ENCODE measurements at places on chromosomes 5 and 9. TPM values are rescaled to one million over a fixed set of nuclear protein-coding genes. Genes with fewer than 3 reads are reported as not detected.

The FCN2 gene
- not detected for total RNA-seq

GRCh38 chr9:35338086-35338485, 151.8 kb upstream of the RUSC2 start:
- H3K36me3 ChIP-seq = no peaks in the 10 kb centered on the region
- H3K4me3 ChIP-seq = no peak overlapping the region
- no peak overlapping the region for H3K27ac ChIP-seq
- no peak for DNase-seq

DNA sequence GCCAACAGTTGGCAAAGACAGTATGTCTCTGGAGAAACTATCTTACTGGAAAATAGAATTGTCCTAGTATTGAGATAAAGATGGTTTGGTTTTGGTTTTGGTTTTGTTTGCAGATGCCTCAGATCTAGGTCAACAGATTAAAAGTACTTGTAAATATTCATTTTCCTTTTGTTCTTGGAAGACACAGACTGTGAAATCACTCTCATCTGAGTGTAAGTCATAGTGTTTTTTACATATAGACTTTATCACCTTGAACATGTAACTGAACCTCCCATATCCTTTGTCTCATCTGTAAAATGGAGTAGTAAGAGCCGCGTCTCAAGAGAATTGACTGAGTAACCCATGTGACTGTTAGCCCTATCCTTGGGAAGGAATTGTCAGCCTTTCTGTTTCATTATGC, 34.3 kb downstream of the MAP3K1 start:
- H3K36me3 ChIP-seq = no peaks in the 10 kb centered on the region
- peak overlapping the region; percentile 76 for H3K4me3 ChIP-seq
- H3K27me3 ChIP-seq = no peaks in the 10 kb centered on the region
- DNase-seq = no peak
- H3K27ac ChIP-seq = peak overlapping the region; percentile 91
- H3K4me1 ChIP-seq = peaks cover 49% of the 10 kb centered on the region

- H3K27ac ChIP-seq = no peak overlapping the region
- no peaks in the 10 kb centered on the region for H3K4me1 ChIP-seq
- no peaks in the 10 kb centered on the region for H3K36me3 ChIP-seq
- no peaks in the 10 kb centered on the region for H3K27me3 ChIP-seq
Observed at GRCh38 chr9:82606492-82607382, 456.2 kb downstream of the RASEF start.

DNA sequence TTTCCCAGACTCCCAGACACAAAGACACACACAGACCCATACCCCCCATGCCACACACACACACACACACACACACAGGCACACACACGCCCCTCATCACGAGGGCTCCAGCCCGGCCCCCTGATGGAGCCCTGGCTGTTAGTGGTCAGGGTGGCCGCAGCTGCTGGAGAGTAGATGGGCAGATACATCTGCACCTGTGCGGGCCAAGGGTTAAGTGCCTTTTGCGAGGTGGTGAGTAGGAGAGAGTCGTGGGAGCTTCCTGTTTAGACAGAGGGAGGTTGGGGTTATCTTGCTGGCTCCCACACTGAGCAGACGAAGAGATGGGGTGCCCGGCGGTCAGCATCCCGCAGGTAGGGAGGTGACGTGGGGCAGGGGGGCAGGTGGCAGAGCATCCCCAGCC, 8.2 kb downstream of the PRRX2 start:
- no peaks in the 10 kb centered on the region for H3K36me3 ChIP-seq
- peaks cover 14% of the 10 kb centered on the region for H3K27me3 ChIP-seq
- no peak overlapping the region for H3K27ac ChIP-seq
- DNase-seq = no peak
- no peak overlapping the region for H3K4me3 ChIP-seq

- H3K27ac ChIP-seq = no peak overlapping the region
- H3K36me3 ChIP-seq = peaks cover 21% of the 10 kb centered on the region
- no peak for DNase-seq
- no peaks in the 10 kb centered on the region for H3K4me1 ChIP-seq
- no peak overlapping the region for H3K4me3 ChIP-seq
Observed at GRCh38 chr5:3075309-3075708, 323.8 kb upstream of the IRX2 start.

The GARNL3 gene
- total RNA-seq = 1.2 TPM

DNA sequence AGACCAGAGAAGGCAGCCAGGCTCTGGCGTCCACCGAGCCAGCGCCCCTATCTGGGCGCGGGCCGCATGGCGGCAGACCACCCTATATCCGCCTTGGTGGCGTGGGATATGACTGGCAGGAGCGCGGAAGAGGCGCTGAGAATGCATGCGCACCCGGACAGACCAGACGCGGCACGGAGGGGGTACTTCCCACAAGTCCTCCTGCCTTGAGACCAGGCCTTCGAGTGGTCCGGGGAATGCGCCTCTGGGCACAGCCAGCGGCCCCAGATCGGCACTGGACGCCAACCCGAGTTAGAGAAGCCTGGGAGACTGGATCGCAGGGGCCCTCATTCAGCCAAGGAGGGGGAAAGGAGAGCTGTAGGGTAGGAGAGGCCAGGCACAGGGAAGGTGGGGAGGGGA, 2.5 kb upstream of the LMX1B start:
- DNase-seq = no peak
- peak overlapping the region; percentile 15 for H3K4me3 ChIP-seq
- H3K27ac ChIP-seq = no peak overlapping the region
- peaks cover 38% of the 10 kb centered on the region for H3K27me3 ChIP-seq

- no peak for DNase-seq
- H3K27ac ChIP-seq = no peak overlapping the region
- H3K27me3 ChIP-seq = no peaks in the 10 kb centered on the region
- peaks cover 5% of the 10 kb centered on the region for H3K4me1 ChIP-seq
Observed at GRCh38 chr9:106482733-106483132, 380.2 kb upstream of the ZNF462 start.

The TMEM232 gene
- total RNA-seq = 0.40 TPM

The GOLGA2 gene
- total RNA-seq = 68.9 TPM

The C5orf58 gene
- not detected for total RNA-seq

The ITK gene
- total RNA-seq = 225 TPM

The CCDC187 gene
- total RNA-seq = not detected

DNA sequence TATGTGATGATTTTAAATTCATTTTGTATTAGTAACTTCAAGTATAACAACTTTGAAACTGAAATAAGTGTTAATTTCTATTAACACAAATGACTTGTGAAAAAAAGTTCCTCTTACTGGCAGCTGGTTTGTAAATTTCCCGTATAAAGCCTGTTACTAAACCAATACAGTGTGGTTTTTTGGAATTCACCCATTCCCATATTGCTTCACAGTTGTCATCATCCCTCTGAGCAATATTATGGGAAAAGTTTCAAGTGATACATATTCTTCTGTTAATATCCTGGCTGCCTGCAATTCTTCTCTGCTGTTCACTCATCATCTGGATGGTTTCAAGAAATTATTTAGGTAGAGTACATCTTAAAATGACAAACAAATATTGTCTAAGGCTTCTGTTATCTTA, 1185.1 kb upstream of the C9orf72 start:
- no peaks in the 10 kb centered on the region for H3K27me3 ChIP-seq
- no peak overlapping the region for H3K4me3 ChIP-seq
- no peak overlapping the region for H3K27ac ChIP-seq
- H3K4me1 ChIP-seq = peaks cover 3% of the 10 kb centered on the region

The LCN10 gene
- total RNA-seq = 0.45 TPM

The FCN1 gene
- not detected for total RNA-seq

DNA sequence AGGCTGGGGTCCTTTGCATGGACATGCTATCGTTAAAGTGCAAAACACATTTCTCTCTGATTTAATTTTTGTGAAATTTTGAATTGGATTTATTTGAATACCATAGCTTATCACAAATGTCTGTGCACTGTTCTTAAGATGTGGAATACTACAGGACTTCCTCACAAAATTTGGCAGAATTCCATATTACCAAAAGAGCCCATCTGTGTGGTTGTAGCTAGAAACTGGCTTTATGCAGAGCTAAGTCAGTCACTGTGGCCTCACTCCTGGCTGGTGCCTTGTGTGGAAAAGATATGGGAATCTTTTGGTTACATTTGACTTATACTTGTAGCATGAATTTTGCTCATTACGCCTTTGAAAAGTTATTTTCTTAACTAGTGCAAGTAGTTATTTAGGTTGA, 35.5 kb downstream of the ACO1 start:
- peaks cover 6% of the 10 kb centered on the region for H3K36me3 ChIP-seq
- H3K4me1 ChIP-seq = no peaks in the 10 kb centered on the region
- no peak overlapping the region for H3K27ac ChIP-seq
- H3K27me3 ChIP-seq = no peaks in the 10 kb centered on the region

GRCh38 chr9:6938447-6938846, 180.7 kb downstream of the KDM4C start:
- peaks cover 20% of the 10 kb centered on the region for H3K4me1 ChIP-seq
- H3K27ac ChIP-seq = no peak overlapping the region
- no peaks in the 10 kb centered on the region for H3K27me3 ChIP-seq
- no peak for DNase-seq
- no peaks in the 10 kb centered on the region for H3K36me3 ChIP-seq

- H3K36me3 ChIP-seq = no peaks in the 10 kb centered on the region
- peak overlapping the region; percentile 93 for H3K27ac ChIP-seq
- H3K4me1 ChIP-seq = peaks cover 79% of the 10 kb centered on the region
- DNase-seq = no peak
- H3K4me3 ChIP-seq = peak overlapping the region; percentile 88
Observed at GRCh38 chr5:14594378-14595074, 12.9 kb downstream of the OTULINL start.

All from natural killer cell treated with Interleukin-12 subunit alpha and Interleukin-12 subunit beta and Interleukin-15 and Interleukin-18, amount 100 ng/mL, for 72 hours (primary cell).